Osteoblast (primary cell): ENCODE measurements at places on chromosomes 12 and 14. TPM values are rescaled to one million over a fixed set of nuclear protein-coding genes. Genes with fewer than 3 reads are reported as not detected.

Gene TRAF3
- total RNA-seq: 19.5 and 23.3 TPM in 2 replicates

Gene KSR2
- under 0.01 TPM in 2 replicates for total RNA-seq

Gene TNFAIP2
- 41.3 and 60.1 TPM in 2 replicates for total RNA-seq

Gene RNU4-1
- under 0.01 TPM in 2 replicates for total RNA-seq

Gene GPN3
- total RNA-seq: 10.9 and 12.3 TPM in 2 replicates

Gene PPM1H
- total RNA-seq: 13.0 and 13.4 TPM in 2 replicates

Gene RTL1
- not detected in 2 replicates for total RNA-seq

Gene RASSF3
- 12.7 and 13.8 TPM in 2 replicates for total RNA-seq

Gene GDF3
- total RNA-seq: not detected in 2 replicates

Gene FAM90A1
- total RNA-seq: not detected in 2 replicates

Gene LUM
- total RNA-seq: 1,762 and 1,965 TPM in 2 replicates

Gene C3AR1
- total RNA-seq: 0.29 and 0.72 TPM in 2 replicates

Gene YAF2
- total RNA-seq: 19.9 and 20.0 TPM in 2 replicates

Gene RNASE1
- total RNA-seq: 1.1 TPM in 1 of 2 replicates, not detected in the other

Gene PLCZ1
- not detected in 2 replicates for total RNA-seq

Gene CABP1
- total RNA-seq: not detected in 2 replicates

Gene PTGDR
- 1.4 and 1.5 TPM in 2 replicates for total RNA-seq

Gene NOC4L
- total RNA-seq: 7.7 and 11.2 TPM in 2 replicates

Gene GLS2
- 0.36 TPM in 1 of 2 replicates, not detected in the other for total RNA-seq

Gene SLC17A8
- total RNA-seq: not detected in 2 replicates

Gene LMO3
- total RNA-seq: 3.2 and 3.3 TPM in 2 replicates

Gene RTN1
- under 0.01 and 0.29 TPM in 2 replicates for total RNA-seq

Gene P2RX2
- not detected in 2 replicates for total RNA-seq

Gene METTL17
- total RNA-seq: 43.3 and 50.3 TPM in 2 replicates

Gene NUAK1
- 17.1 and 21.7 TPM in 2 replicates for total RNA-seq

Gene DDN
- under 0.01 and 0.29 TPM in 2 replicates for total RNA-seq

Gene HAL
- 0.29 and 0.36 TPM in 2 replicates for total RNA-seq

Gene FSCB
- not detected in 2 replicates for total RNA-seq

Gene FAR2
- 7.7 and 10.5 TPM in 2 replicates for total RNA-seq

Gene CD27
- total RNA-seq: not detected in 2 replicates

Gene RPL10L
- total RNA-seq: not detected in 2 replicates

Gene DNAJC22
- total RNA-seq: 0.29 and 1.1 TPM in 2 replicates

Gene ZBTB42
- total RNA-seq: 2.9 TPM in 2 replicates

Gene PPP1R1A
- total RNA-seq: 0.36 TPM in 1 of 2 replicates, not detected in the other

Gene TRPV4
- 3.2 and 5.8 TPM in 2 replicates for total RNA-seq
